Eye (tissue), 1 donor: ENCODE measurements at places on chromosomes 3 and 15.

DNA sequence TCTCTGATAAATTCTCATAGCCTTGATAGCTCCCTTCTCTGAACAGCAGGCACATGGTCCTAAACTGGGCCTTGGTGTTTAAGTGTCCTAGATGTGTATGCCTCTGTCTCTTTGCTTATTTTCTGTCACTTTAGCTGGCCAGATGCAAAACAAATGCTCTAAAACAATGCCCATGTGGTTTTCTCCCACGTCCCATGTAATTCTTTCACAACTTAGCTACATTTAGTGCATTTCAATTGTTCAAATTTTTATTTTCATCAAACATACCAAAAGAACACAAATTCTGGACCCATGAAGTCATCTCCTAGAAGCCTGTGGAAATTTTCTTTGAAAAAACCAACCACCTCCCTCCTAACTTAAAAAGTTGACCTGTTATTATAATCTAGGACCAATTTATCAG is 491.3 kb upstream of the AGTR1 start:
- no peak for DNase-seq

DNA sequence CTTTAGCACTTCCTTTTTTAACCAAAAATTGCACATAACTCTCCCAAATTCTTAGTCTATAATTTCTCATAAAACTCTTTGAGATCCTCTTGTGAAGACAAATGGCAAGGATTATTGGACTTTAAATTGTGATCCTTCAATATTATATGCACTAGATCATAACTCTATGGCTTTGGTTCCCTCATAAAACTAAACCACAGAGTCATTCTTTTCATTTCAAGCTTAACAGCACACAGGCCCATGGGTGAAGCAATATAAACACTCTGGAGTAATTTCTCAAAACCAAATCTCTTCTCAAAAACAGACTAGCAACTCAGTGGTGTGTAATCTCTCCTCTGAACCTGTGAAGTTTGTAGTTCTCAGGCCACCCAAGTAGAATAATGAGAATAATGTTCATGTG is 171.0 kb upstream of the NECTIN3 start:
- no peak for DNase-seq

DNA sequence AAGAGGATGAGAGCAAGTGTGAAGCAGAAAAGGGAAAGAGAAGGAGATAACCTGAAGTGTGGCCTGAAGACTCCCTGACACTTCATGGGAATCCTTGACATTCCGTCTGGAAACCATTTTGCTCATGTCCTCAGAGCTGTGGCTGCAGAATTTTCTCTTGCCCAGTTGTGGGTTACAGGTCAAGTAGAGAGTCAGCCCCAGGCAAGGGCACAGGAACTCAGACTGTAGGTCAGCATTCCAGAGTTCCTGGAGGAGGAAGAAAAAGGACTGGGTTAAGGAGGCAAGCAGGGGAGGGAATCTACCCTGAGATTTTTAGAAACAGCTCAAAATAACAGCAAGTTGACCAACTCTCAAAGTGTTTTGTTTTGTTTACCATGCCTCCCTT is 4.1 kb upstream of the THSD4 start:
- DNase-seq = no peak

GRCh38 chr3:137524751-137525150 is 239.4 kb upstream of the SOX14 start:
- DNase-seq = no peak

DNA sequence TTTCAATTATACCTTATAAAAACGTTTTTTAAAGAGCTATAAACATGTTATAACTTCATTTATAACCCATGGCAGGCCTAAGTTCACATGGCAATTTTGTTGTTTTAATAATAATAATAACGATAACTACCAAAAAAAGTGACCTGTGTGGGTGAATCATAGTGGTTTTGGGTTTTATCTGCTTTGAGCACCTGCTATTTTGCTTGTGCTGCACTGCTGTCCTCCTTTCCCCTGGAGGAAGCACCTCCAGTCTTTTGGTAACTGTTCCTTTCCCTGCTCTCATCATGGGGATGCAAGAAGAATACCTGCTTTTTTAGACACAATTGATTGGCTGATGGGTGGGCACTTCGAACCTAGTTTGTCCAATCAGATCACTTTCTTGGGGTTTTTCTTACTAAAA is 388.0 kb upstream of the TBL1XR1 start:
- no peak for DNase-seq

GRCh38 chr15:93985176-93985575 is 246.2 kb upstream of the MCTP2 start:
- no peak for DNase-seq

DNA sequence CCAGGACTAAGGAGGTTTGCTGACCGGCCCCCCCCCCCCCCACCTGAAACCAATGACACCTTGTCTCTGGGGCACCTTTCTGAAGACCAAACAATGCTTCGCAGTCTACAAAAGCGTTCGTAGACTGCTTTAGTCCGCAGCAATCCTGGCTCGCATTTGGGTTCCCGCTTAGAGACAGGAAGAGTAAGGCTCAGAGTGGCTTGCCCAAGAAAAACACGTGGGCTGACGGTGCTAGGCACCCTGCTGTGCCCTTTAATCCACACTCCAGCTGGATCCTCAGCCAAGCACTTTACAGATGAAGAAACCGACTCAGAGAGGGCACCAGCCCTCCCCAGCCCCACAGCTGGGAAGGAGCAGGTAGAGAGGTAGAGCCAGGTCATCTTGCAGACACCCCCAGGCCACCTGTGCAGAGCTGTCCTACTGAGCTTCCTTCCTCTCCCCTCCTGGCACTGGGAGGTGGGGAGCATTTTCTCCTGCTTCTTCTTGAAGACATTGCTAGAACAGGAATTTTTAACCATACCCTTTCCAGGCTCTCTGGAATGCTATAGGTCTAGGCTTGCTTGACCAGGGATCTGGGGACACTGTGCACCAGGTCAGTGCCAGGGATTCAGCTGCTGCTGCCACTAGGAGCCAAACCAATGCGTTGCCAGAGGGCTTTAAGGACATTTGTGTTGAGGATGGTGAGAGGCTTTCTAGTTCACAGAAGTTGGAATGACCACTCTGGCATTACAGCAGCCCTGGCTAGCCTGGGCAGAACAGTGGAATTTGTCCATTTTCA is 1.0 kb upstream of the KLF15 start:
- peak; percentile 50 for DNase-seq

DNA sequence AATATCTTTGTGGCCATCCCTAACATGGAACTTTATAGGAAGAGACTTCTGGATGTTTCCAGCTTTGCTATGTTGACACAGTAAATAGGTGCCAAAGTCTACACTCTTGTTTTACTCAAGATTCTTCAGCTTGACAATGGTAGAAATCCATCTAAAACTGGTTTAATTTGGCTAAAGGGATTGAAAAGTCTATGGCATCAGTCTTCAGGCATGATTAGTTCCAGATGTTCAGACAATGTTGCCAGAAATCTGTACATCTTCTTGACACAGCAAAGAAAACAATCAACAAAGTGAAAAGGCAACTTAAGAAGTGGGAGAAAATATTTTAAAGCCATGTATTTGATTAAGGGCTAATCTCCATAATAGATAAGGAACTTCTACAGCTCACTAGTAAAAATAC is 130.5 kb downstream of the LRRC3B start:
- DNase-seq = peak; percentile 49

GRCh38 chr3:122355612-122356011 is 27.4 kb downstream of the MIX23 start:
- DNase-seq = no peak

GRCh38 chr3:8223766-8224165 is 277.9 kb upstream of the LMCD1 start:
- peak; percentile 48 for DNase-seq

DNA sequence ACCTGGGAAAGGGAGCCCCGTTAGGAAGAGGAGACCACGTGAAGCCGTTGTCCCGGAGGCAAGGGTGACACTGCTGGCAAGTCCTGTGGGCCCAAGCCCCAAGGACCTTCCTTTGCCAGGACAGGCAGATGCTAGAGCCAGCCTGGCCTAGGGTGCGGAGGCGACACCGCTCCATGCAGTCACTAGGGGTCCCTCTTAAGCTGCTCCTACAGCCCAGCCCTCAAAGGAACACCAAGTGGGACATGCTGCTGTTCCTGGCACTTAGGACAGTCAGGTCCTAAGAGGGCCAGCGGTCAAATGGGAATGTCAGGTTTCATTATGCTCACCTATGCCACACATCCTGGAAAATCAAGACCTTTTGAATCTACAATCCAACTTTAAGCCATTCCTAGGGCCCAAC is 59.7 kb downstream of the RPN1 start:
- DNase-seq = no peak

DNA sequence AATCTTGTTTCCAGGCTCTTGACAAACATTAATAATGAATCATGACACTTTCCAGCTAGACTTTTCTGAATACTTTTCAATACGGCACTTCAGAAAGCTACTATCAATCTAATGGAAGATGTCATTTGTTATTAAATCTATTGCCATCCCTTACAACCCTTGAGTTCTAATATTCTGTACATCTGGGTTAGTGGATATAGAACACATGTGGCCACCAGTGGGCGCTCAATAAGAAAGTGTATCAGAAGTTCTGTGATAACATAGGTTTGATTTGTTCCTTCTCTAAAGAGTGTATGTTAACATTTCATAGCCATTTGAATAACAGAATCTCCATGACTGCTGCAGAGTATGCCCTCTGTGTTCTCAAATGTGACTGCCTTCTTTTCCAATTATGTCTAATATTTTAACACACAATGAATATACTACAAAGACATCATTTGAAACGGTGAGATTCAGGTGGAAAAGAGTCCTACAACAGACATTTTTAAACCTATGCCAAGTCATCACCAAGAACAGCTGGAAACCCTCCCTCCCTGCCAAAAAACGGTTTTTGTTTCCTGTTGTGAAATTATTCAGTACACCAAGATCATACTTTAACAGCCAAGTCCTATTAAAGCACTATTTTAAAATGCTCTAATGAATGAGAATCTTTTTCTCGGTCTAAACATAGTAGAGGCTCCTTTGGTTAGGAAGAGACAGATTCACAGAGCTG is 22.2 kb downstream of the ALDH1A2 start:
- peak; percentile 51 for DNase-seq

GRCh38 chr3:30145281-30145680 is 461.1 kb upstream of the TGFBR2 start:
- DNase-seq = no peak

- DNase-seq = no peak
Observed at GRCh38 chr3:33681667-33682066, 36.4 kb downstream of the CLASP2 start.

DNA sequence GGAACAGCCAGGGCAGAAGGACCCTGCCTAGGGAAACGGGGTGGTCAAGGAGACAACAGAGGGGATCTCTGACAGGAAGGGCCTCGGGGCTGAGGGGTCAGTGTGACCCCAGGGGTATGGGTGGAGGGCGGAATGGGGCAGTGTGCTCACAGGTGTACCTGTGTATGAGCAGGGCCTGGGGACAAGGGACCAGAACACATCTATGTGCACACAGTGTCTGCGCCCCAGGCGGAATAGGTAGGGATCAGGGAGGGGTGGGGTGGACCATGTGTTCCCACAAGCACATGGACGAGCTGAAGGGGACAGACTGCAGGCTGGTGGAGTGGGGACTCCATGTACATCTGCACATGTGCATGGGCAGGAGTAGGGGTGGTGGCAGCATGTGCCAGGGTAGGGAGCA is 5.0 kb upstream of the TLR9 start:
- DNase-seq = no peak

GRCh38 chr3:77298417-77298816 is 258.5 kb downstream of the ROBO2 start:
- DNase-seq = no peak

DNA sequence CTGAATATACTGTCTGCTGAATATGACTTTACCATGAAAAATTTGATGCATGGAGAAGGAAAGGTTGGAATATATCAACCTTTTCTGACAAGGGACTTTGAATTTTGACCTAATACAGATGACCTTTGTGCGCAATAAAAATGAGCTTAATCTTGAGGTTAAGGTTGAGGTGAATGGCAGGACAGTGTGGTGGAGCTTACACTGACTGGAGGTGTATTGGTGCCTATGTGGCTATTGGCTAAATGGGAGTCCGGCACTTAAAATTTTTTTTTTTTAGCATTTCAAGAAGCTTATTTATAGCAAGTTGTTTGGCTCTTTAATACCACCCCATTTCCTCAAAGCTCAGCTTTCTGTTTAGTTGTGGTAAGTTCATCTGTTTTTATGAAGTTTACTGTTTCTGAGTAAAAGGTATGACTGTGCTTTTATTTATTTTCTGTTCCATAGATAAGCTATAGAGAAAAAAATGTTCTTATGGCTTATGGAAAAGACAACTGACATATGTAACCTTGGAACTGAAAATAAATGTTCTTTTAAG is 15.2 kb downstream of the CDIN1 start:
- no peak for DNase-seq

DNA sequence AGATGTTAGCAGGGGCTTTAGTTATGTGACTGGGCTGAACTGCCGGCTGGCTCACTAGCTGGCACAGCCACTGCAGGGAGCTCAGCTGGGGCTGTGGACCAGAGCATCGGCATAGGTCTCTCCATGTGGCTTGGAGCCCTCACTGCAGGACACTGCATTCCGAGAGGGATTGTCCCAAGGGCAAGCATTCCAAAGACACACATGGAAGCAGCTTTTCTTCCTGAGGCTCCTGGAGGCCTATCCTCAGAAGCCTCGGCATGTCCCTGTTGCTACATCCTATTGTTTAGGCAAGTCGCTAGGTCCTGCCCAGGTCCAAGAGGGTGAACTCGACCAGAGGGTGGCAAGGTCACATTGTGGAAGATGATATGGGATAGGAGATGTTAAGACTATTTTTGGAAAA is 209.8 kb downstream of the PLCL2 start:
- no peak for DNase-seq

DNA sequence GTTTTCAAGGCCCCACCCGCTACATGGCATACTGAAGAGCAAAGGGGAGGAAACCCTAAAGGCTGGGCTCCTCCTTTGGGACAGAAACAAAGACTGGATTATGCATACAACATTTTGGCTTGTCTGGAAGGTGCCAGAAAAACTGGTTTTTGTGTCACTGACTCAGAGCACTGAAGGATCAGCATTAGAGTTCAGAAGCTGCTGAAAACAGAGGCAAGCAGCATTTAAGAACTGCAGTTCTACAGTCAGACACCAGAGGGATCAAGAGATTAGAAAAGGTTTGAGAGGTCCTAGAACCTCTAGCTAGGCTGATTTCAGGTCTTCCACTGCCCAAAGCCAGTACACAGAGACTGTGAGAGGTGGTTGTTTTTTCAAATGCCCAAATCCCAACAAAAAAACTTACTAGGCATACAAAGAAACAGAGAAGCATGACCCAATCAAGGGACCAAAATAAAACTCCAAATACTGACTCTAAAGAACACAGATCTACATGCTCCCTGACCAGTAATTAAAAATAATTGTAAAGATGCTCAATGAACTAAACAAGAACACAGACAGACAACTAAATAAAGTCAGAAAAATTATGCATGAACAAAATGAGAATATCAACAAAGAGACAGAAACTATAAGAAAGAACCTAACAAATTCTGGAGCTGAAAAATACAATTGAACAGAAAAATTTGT is 91.2 kb downstream of the SENP2 start:
- peak; percentile 77 for DNase-seq

DNA sequence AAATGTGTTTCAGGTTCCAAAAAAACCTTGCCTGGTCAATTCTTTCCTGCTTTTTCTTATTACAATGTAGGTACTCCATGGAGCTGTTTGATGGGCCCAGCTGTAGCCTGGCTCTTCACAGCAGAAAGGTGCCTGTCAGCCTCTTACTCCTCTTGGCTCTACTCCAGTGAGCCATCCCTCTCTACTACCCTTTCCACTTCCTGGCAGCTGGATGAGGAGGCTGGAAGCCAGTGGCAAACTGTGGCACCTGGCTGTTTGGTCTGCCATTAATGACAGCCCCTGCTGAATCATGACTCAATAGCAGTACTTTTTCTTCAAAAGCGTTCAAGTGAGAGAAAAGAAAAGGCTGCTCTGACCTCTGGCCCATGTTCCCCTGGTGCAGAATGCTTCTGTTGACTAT is 618.1 kb downstream of the PYDC2 start:
- no peak for DNase-seq
